ENCODE measurements at places on chromosomes 7 and 10. TPM values are rescaled to one million over a fixed set of nuclear protein-coding genes. Genes with fewer than 3 reads are reported as not detected.

NKX1-2 gene
- 0.98 TPM for total RNA-seq

DNA sequence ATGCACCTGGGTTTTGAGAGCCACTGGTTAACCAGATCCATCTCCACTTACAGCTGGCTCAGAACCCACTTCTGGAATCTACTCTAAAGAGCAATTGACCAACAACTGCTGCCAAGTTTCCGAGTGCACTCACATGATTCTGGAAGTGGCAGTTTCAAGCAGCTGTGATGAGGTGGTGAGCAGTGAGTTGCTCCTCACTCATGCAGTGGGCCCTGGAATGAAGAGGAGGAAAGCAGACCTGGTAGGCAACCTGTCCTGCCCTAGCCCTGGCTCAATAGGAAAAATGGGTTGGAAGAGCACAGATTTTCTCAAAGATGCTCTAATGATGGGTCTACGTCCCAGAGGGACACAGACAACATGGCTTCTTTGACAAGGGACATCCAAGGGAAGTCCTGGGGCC lies 70.7 kb upstream of the NPY start:
- no peak for DNase-seq

DNA sequence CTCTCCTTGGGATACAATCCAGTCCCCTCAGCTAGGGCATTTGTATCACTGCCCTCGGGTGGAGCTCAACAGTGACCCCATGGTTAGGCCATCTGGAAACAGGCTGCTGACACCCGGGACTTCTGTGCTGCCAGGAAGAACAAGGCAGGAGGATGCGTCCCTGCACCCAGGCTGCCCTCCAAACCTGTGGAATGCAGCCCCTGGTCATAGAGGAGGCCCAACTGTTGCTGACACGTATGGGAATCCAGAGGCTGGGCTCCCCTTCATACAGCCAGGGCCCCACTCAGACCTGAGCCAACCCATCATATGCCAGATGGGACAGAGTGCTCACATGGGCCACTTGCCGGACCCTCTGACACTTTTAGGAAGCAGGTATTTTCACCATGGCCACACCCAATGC lies 45.5 kb upstream of the SRGN start:
- no peak for DNase-seq

GRCh38 chr7:78792006-78792405 lies 661.5 kb downstream of the MAGI2 start:
- DNase-seq: no peak

- no peak for DNase-seq
Observed at GRCh38 chr7:72313906-72314305, 98.2 kb downstream of the CALN1 start.

DNA sequence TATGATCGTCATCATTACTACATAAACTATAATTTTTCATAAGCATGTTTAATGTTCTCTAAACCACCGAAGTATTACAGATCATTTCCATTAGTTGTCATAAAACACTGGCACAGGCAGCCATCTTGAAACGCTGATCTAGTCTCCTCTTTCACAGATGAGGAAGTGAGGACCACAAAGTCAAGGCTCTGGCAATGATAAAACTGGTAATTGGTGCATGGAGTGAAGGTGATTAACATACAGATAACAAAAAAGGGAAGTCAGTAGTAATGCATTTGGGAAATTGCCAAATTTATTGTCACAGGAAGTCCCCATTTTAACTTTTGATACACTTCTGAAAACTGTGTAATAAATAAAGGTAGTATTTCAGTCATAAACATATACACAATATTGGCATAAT lies 49.3 kb downstream of the FBXL13 start:
- DNase-seq: no peak

GRCh38 chr7:2412587-2413201 lies 9.3 kb downstream of the CHST12 start:
- DNase-seq: no peak

GRCh38 chr10:133276435-133277201 lies at the start of gene ADAM8:
Gene ADAM8 (minus strand): TSS chr10:133276868. CDS start chr10:133276817, 51 bp downstream.
- DNase-seq: no peak

- no peak for DNase-seq
Observed at GRCh38 chr7:144656965-144657517, 178.8 kb downstream of the TPK1 start.

- DNase-seq: no peak
Observed at GRCh38 chr7:99008921-99009530, 130.7 kb downstream of the TRRAP start.

DNA sequence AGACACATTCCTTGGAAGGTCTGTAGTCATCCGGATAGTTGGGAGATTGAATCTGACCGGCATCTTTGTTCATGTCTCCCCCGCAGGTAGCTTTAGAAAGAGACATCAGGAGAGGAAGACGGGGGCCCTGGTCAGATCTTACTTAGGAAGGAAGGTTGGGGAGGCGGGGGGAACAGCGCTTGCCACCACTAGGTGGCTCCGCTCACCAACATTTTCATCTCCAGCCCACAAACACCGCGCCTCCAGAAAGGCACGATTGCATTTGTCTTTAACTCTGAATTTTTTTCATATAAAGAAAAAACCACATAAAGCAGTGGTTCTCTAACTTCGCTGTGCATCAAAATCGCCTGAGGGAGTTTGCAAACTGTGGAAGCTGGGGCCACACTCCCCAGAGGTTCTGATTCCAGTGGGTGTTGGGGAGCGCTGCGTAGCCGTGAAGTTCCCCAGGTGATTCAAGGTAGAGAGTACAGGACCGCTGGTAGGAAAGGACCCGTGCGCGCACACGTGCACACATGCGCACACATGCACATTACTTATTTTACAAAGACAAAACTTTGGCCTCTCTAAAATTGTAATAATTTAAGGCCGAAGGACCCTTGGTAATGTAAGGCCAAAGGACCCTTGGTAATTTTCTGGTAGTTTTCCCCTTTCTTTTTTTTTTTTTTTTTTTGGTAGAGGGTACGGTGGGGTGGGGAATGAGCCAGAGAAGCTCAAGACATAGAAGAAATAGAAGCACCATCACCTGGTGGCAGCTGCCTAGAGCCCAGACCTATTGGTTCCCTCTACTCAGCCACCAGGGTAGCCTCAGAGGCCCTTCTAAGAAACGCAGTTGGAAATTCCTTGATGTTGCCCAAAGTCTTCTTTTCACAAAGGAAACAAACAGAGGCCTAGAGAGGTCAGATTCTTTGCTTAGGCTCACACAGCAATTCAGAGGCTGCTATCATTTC lies 37.4 kb upstream of the OPALIN start:
- DNase-seq: no peak

DNA sequence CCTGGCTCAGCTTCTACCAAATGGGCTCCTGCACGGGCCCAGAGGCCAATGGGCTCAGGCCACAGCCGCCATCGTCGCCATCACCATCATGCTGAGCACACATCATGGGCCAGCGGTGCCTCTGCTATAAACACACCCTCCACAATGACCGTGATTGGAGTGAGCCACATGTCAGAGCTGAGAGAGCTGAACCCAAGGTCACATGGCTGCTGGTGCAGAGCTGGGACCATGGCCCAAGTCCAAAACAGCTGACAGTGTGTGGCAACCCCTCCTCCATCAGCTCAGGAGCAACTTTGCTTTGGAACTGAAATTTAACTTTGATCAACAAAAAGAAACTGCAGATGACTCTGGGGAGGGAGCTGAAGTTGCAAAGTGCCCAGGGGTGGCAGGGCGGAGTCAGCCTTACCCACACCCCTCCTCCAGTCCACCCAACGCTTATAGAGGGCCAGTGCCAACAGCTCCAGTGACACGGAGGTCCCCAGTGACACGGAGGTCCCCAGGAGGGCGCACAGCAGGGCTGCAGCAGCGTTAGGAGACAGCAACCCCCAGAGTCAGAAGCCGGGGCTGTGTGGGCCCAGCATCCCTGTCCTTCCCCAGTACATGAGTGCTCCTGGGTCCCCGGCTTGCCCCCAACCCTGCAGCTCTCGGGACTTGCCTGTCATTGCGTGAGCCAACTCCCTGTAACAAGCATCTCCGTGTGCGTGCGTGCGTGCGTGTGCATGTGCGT lies 249.6 kb downstream of the ELFN1 start:
- no peak for DNase-seq

DNA sequence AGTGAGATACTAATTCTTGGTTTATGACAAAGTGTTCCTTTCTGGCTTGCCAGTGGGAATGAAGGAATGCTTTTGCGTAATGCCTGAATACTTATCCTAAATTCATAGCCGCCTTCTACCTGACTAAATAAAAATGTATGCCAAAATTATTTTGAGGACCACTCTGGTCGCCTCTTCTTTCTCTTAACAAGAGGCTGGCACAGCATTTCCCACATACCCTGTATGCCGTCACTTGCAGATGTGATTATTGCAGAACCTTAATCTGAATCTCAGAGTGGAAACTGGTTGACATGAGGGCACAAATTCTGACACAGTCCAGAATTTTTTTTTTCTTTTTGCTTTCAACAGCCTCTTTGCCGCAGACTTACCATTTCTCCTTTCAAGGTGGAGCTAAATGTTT lies 124.6 kb upstream of the GLCCI1 start:
- no peak for DNase-seq

GPER1 gene
- total RNA-seq: 8.3 TPM

PIK3CG gene
- total RNA-seq: 4.4 TPM

GRCh38 chr7:47643716-47644400 lies 61.9 kb upstream of the TNS3 start:
- no peak for DNase-seq
